Immature natural killer cell (primary cell): ENCODE measurements at places on chromosomes 1 and 21. TPM values are rescaled to one million over a fixed set of nuclear protein-coding genes. Genes with fewer than 3 reads are reported as not detected.
A peak's percentile ranks its signal among the peaks of the same experiment; 100 is the strongest.

MYOC gene
- not detected for polyA plus RNA-seq

GJB3 gene
- not detected for polyA plus RNA-seq

CD5L gene
- not detected for polyA plus RNA-seq

RPE65 gene
- not detected for polyA plus RNA-seq

DNA sequence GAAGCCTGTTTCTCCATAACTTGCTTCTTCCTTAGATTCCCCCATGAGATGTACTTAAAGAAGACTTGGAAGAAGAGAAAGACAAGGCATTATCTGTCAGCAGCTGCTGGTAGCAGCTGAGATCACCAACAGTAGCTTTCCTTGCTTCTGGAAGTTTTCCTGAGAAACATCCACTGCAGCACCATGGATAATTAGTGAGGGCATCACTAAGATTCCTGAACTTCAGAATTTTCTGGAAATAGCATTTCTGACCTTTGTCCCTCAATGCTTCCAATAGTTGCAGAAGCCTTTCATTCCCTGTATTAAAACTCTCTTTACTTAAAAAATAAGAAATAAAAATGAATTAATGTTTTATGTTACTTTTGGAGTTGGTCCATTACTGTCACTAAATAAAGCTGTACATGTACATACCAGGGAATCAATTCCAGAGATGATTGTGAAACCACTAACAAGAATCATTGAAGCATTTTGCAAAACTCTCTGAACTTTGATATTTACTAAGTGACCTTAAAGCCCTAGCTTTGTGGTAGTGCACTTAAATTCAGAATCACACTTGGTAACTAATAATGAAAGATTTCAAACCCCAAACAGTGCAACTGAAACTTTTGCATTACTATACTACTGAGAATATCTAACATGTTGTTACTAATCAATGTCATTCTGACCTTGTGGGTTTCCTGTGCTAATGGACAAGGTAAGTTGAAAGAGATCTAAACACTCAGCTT is at the start of gene CFHR4:
Gene CFHR4 (plus strand): TSS at position 538 of the 725 bp plus-strand sequence. CDS start 99 bp downstream, at position 637.
- no peak for DNase-seq

DNA sequence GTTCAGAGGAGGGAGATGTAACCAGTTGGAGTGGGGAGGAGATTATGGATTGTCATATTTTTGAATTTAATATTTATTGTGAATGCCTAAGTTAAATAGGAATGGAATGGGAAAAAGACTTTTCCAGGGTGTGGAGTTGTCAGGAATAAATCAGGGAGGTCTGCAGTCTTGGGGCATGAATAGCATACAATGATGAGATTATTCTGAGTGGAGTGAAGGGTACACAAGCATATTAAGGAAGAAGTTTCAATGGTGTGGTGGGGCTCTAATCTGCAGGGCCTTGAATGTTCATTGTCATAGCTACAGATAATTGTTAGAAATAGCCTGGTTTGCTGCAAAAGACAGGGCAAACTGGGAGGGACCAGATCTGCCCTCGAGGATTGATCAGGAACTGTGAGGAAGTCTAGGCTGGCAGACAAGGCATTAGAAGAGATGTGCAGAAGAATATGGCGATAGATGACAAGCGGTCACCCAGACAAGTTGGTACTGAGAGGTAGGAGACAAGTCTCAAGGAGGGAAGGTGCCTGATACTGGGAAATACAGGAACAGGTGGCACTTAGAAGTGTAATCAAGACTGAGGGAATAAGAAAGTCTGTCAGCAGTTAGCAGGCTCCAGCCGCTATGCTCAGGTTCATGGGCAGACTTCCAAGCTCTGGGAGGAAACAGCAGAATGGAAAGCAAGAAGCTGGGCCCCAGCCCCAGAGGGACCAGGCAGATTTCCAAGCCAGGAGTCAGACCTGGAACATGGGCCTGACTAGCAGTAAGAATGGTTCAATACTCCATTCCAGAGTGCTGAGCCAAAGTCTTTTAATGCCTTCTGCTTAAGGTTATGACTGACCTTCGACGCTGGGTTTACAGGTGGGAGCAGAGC is 20.9 kb upstream of the RGL1 start:
- DNase-seq: no peak

DNA sequence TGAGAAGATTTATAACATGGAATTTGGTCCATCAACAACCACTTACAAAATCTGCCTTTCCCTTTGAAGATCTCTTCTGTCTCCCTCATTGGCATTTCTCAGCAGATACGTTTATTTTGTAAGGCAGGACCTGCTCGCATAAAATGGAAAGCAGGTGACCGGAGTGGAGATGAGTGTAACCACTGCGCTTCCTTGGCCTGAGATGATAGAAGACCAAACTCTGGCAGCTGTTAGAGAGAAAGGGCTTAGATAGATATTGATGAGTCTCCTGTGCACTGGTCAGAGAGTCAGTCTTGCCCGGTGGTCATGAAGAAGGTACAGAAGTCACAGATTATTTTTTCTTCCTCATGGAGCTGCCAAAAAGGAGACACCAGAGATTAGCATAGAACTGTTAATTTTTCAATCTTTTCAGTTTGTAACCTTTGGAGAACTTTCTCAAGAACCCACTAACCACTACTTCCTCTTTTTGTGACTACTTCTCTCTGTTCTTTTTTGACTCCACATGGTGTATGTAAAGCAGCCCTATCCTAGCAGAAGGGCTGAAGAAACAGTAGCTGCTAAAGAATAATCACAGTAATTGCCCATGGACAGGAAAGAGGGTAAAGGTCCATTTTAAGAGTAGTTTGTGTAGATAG is 47.6 kb downstream of the FCRL3 start:
- DNase-seq: no peak

GRCh38 chr1:229019663-229020271 is 251.1 kb upstream of the RAB4A start:
- DNase-seq: no peak

DNA sequence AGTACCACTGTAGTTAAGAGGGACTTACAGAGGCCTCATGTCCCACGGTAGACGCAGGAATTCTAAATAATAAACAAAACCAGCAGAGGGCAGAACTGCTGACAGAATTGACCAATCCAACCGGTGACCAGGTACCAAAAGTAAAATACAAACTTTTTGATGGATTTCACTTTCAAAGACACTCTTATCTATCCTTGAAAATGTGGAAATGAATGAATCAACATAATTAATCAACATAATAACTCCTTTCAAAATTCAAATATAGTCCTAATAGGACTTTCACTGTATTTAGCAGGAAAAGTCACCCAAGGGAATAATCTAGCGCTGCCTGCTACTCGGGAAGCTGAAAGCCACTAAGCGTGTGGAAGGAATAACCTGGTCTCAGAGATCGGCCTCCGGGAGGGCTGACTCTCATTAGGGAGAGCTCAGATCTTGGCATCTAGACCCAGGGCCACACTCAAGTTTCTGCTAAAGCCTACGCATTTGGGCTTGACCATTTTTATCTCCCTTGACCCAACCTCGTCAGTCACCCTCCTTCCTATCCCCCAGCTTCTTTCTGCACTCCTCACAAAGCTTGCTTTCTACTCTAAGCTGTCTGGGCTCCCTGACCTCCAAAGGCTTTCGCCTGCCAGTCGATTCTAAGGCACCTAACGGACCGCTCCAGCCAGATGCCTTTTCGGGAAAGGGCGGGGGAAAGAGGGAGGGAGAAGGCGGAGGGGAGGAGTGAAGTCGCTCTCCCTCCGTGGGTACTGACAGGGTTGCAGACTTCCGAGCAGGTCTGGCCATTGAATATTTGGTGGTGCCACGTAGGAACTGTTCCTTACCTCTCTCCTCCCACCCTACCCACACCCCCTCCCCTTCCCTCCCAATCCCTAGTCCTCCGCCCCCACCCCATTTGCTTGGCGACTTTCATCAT is 1.6 kb downstream of the COL11A1 start:
- DNase-seq: peak; percentile 12

- peak; percentile 86 for DNase-seq
These were observed 125.9 kb downstream of the DMRTB1 start for GRCh38 chr1:53585129-53585528.

DNA sequence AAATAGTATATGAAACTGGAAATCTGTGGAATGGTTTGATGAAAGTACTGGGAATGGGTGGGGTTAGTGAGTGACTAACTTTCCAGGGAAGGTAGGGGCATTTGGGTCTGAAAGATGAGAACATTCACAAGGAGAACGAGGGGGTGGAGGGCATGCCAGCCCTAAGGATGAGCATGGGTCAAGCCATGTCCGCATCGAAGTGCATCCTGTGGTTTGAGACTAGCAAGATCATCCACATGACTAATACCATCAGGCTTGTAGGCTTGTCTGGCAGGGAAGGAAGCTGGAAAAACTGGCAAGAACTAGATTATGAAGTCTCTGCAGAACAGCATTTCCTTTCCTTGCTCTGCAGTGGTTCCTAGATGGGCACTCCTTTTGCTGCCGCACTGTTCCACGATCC is 70.4 kb upstream of the UBE2U start:
- DNase-seq: no peak

- no peak for DNase-seq
These were observed 191.8 kb downstream of the TPR start for GRCh38 chr1:186183219-186183618.

DNA sequence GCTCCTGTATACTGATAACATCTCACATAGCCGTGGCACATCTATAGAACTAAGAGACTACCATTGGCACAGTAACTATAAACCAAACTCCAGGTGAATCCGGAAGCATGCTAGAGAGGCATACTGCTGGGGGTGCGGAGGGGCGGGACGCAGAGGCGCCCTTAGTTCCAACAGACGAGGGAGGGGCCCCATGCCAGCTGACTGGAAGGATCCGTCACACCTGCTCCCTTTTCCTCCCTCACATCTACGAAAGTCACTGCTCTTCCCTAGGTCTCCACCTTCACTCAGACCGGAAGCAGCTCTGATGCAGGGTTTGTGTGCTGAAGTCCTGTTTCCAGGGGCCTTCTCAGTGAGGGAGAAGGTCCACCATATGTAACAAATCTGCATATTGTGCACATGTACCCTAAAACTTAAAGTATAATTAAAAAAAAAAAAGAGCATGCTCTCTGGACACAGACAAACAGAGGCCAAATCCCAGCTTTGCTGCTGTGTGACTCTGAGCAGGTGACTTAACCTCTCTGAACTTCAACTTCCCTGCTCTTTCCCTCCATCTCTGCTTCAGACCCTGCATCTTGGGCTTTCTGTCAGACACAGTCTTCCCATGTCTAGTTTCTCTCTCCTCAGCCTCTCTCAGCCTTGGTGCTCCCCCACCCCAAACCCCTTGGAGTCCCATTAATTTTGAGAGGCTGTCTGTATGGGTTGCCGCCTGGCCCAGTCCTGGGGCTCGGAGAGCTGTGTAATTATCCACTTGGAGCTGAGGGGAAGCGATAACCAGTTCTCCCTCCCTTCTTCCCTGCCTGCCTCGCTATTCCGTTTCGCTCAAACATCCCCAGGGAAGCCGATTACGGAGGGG is 7.8 kb upstream of the GJB5 start:
- DNase-seq: no peak

DNA sequence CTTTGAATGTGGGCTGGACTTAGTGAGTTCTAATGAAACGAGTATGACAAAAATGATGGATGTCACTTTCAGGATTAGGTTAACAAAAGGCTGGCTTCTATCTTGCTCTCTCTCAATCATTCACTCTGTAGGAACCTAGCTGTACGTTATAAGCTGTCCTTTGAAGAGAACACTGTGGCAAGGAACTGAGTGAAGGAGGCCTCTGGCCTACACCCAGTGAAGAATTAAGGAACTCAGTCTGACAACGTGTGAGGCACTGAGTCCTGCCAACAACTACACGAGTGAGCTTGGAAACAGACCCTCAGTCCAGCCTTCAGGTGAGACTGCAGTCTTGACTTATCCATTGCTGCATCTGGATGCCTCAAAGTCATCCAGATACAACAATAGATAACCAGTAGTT is 3.3 kb upstream of the DNTTIP2 start:
- DNase-seq: no peak

DNA sequence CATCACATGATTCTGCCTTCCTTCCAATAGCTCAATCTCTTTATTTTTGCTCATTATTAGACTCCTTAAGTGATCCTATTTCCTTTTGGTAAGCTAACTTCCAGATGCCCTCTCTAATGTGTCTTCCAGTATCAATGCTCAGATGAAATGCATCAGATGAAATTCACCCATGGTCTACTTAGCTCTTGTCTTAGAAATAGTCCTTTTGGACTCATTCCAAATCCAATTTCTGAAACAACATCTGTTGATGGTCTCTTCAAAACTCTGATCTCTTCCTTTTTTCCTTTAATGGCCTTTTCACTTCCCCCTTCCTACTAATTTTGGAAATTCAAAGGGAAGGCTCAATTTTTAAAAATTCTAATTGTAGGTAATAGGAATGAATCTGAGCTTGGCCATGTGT is 81.1 kb upstream of the GREM2 start:
- no peak for DNase-seq

DNA sequence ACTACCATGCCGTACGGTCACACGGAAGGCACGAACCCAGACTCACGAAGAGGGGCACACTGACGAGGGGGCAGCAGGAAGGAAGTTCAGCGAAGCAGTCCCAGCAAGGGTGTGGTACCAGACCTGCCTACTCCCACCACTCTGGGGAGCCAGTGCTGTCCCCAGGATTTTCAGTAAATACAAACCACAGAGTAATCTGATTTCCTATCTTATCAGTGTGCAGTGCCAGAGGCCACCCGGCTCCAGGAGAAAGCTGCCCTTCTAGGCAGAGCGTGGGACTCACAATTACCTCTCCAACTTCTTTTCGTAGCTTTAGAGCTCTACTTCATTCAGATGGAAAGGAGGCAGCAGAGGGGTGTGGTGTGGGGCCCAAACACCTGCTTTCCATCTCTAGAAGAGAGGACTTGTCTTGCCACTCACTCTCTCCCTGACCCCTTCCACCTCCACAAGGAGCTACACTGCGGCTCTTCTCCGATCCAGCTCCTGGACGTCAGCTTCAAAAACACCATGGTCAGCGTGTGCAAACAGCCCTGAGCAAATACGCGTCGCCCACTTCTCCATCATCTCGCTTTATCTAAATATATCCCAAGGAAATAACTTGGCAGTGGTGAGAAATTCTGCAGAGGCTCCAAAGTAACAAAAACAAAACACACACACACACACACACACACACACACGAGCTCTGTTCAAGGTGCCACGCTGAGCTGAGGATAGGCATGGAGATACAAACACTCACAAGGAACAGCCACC is 98.5 kb downstream of the MRPL37 start:
- DNase-seq: no peak
